Body of pancreas (tissue), 4 donors: ENCODE measurements at places on chromosomes 12 and 14. TPM values are rescaled to one million over a fixed set of nuclear protein-coding genes. Genes with fewer than 3 reads are reported as not detected.

DNA sequence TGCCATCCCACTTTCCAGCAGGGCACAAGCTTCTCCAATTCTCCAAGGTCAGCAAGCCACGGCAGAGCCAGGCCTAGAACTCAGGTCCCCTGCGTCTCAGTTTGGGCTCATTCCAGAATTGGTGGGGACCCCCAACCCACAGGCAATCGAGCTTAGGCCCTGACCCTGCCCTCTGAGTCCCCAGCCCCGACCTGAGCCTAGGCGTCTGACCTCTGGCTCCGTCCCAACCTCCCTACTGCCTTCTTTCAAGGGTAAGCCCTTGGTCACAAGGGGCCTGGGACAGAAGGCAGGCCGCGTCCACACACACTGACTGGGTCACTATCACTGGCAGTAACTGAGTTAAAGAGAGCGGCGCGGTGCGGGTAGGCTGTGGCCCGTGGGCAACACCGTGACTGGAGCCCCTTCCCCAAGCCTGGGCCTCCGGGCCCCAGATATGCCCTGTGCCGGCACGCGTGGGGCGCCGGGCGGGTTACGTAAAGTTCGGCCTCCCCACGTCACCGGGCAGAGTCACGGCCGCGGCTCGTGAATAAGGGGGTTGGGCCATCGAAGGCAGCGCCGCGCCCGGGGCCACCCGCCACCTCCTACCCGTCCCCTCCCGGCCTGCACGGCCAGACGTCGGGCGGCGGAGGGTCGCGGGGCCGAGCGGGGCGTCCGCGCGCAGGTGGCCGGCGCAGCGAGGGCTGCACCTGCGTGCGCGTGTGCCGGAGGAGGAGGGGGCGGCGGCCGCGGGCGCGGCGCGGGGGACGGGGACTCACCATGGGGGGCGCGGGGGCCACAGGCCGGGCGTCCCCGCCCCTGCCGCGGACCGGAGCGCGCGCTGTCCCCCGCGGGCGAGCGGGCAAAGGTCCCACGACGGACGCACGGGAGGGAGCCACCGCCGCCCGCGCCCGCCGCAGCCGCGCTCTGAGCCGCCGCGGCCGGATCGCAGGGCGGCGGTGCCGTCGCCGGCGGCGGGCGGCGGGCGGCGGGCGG, 516 bp downstream of the ANKRD9 start:
- peak; percentile 68 for DNase-seq
- H3K27me3 ChIP-seq, result no peaks in the 10 kb centered on the region
- no peaks in the 10 kb centered on the region for H3K36me3 ChIP-seq
- H3K4me3 ChIP-seq, result no peak overlapping the region
- H3K27ac ChIP-seq, result peak overlapping the region; percentile 55

DNA sequence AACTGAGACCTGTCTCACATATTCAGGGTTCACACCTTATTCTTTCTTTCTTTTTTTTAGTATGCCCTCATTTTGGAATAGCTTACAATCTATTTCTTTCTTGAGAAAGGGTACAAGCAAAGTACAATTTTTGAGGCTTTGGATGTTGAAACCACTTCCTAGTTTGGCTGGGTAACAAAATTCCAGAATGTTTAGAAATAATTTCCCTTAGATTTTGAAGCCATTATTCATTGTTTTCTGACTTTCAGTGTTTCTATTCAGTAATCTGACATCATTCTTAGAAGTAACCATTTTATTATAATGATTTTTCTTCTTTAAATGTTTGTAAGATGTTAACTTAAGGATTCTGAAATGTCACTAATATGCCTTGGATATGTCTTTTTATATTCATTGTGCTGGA, 28.2 kb downstream of the ST8SIA1 start:
- H3K4me3 ChIP-seq, result no peak overlapping the region
- no peaks in the 10 kb centered on the region for H3K36me3 ChIP-seq
- H3K27me3 ChIP-seq, result no peaks in the 10 kb centered on the region
- H3K27ac ChIP-seq, result no peak overlapping the region
- no peaks in the 10 kb centered on the region for H3K4me1 ChIP-seq

DNA sequence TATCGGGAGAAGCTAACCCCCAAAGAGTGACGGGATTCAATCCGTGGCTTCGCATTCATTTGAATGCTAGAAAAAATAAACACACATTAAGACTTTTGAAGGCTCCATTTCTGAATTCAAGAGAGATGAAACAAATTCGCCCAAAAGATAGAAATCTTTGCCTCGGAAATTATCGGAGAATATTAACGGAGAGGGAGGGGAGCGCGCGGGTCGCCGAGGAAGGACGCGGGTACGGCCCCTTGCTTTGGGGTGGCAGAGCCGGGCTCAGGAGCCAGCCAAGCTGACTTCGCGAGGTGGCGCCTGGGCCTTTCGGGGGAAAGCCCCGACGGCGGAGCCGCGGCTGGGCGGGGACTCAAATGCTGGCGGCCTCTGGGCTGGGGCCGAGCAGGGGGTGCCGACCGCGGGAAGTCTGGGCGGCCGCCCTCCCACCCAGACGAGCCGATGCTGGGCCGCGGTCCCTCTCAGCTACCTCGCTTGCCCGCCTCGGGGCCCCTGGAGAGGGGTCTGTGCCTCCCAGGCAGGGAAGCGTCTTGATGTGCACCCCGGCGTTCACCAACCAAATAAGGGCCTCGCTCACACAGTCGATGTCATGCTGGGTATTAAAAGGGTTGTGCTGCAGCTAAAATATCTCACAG, 14.7 kb downstream of the NKX2-1 start:
- H3K27ac ChIP-seq, result no peak overlapping the region
- peaks cover 62% of the 10 kb centered on the region for H3K27me3 ChIP-seq
- peaks cover 16% of the 10 kb centered on the region for H3K4me1 ChIP-seq
- H3K4me3 ChIP-seq, result no peak overlapping the region

- no peaks in the 10 kb centered on the region for H3K36me3 ChIP-seq
- H3K4me3 ChIP-seq, result no peak overlapping the region
- no peaks in the 10 kb centered on the region for H3K27me3 ChIP-seq
- H3K4me1 ChIP-seq, result no peaks in the 10 kb centered on the region
Observed at GRCh38 chr12:124311292-124312109, 16.6 kb downstream of the RFLNA start.

DNA sequence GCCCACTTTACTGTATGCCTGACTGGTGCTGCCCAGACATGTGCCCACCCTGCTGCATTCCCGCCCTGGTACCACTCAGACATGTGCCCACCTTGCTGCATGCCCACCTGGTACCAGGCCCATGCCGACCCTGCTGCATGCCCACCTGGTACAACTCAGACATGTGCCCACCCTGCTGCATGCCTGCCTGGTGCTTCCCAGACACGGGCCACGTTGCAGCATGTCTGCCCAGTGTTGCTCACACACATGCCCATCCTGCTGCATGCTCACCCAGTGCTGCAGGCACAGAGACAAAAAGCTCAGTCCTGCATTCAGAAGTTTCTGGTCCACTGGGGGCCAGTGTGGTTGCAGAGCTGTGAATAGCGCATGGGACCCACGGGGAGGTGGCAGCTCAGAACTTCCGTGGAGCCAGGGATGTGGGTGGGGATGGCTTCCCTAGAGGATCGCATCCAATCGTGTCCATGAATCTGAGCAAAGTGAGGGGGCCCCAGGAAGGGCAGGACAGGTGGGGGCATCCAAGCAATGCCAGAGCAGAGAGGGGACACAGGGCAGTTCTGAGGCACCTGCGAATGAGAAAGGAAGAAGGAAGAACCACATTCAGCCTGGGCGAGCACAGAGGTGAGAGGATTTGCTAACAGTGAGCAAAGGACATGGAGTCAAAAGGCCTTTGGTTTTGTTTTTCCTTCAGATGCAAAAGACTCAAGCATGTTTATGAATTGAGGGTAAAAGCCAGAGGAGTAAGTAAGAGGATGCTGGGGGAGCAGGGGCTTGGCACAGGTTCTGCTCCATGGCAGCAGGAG, 175.9 kb upstream of the C14orf180 start:
- no peaks in the 10 kb centered on the region for H3K36me3 ChIP-seq
- DNase-seq, result no peak
- H3K4me3 ChIP-seq, result no peak overlapping the region

The CHFR gene
- total RNA-seq, result 45.2 TPM

The MRPL42 gene
- total RNA-seq, result 21.4 TPM

The RHEBL1 gene
- not detected for total RNA-seq

The CRIP2 gene
- total RNA-seq, result 96.6 TPM
